ENCODE measurements at places on chromosomes 5 and 9.
A peak's percentile ranks its signal among the peaks of the same experiment; 100 is the strongest.

DNA sequence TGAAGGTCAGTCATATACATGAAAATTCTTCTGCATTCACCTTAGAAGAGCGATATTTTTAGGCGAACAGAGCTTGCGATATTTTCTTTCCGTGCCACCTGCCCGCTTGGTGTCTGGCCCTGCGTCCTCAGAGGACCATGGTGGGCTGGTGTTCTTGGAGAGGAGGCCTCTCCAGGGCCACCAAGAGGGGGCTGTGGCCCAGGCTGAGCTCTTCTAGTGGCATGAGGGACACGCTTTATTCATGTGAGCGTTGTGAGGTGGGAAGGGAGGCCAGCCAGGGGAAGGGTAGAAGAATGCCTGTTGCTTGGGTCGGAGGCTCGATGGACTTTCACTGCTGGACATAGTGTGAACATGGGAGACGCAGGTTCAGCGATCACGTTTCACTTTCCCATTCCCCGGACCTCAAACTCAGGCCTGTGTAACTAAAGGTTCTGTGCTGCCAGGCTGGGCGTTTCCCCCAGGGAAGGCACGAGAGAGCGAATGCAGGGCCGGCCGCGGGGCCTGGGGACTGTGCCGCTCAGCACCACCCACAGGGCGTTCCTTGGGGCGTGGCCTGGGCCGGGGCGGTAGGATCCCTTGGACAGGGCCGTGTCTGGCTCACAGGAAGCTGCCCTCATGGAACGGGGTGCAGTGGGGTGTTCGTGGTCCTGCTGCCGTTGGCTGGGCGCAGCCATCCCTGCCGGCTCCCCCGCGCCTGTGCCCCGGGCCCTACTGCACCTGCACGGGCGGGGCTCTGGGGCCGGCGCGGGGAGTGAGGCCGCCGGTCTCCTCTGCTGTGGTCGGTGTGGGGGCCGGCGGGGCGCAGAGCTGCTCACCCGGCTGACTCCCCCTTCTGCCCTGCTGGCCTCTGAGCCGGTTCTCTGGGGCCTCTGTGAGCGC lies 40.7 kb upstream of the CLPTM1L start:
- peak; percentile 84 for DNase-seq

- DNase-seq, result peak; percentile 30
These were observed 1425.4 kb downstream of the FOXD4L5 start for GRCh38 chr9:63859475-63860215.

GRCh38 chr9:112378328-112379176 lies 1.4 kb upstream of the HSDL2 start:
- no peak for DNase-seq

GRCh38 chr5:39192450-39193160 lies 26.8 kb downstream of the FYB1 start:
- DNase-seq, result no peak

DNA sequence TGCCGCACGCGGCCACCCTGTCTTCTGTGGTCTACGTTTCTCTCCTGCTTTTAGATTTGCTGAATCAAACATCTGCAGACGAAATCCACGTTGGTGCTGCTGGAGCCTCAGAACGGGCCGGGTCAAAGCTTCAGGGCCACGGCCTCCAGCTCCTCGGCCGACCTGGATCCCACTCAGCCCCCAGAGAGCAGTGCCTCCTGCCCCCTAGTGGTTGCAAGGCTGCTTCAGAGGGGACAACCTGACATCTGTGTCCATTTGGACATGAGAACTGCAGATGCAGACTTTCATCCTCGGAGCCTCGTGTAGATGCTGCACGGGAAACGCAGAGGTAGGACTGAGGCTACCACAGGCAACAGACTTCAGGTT lies 23.0 kb upstream of the SLC6A3 start:
- no peak for DNase-seq

DNA sequence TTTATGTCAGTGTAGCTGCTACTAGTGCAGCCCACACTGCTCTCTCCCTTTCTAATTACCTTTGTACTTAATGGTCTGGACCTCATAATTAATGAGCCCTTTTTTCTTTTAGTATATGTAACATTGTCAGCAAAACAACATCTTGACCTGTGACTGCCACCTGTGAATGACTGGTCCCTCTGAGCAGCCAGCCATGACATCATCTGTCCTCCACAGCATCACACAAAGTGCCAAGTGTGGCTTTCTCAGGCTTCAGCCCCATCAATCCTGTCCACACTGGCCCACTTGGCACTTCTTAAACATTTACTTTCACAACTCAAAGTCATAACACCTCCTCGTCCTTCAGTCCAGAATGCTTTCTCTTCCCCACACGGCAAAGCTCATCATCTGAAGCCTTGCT lies 104.7 kb downstream of the GPR21 start:
- DNase-seq, result no peak

Data from A549 (cell line).